Skeletal muscle tissue (tissue), 5 donors: ENCODE measurements at places on chromosomes 16 and 17. TPM values are rescaled to one million over a fixed set of nuclear protein-coding genes. Genes with fewer than 3 reads are reported as not detected.

Gene KRTAP4-3
- not detected for total RNA-seq

Gene RNF157
- total RNA-seq = 6.8 TPM

Gene TANC2
- total RNA-seq = 44.9 TPM

Gene TNFAIP1
- 18.8 TPM for total RNA-seq

Gene TPSG1
- not detected for total RNA-seq

Gene TMEM256
- total RNA-seq = 149 TPM

Gene ZNF23
- 5.7 TPM for total RNA-seq

Gene PRSS22
- total RNA-seq = not detected

Gene KRTAP4-1
- not detected for total RNA-seq

Gene KRT37
- total RNA-seq = not detected

Gene ZNF594
- 8.9 TPM for total RNA-seq

Gene KRT17
- 2.1 TPM for total RNA-seq

Gene PDILT
- total RNA-seq = not detected

Gene GPR179
- not detected for total RNA-seq

Gene CORO7
- total RNA-seq = 14.6 TPM

Gene HSDL1
- 17.2 TPM for total RNA-seq

Gene KRT36
- total RNA-seq = not detected

Gene CACNG5
- 0.52 TPM for total RNA-seq
